Mammary epithelial cell (primary cell): ENCODE measurements at places on chromosomes 5 and 9. TPM values are rescaled to one million over a fixed set of nuclear protein-coding genes. Genes with fewer than 3 reads are reported as not detected.

The SPATA9 gene
- polyA plus RNA-seq = not detected

The ANKRD34B gene
- polyA plus RNA-seq = not detected

The TMEM215 gene
- polyA plus RNA-seq = not detected

- DNase-seq = no peak
Measured at GRCh38 chr5:31711935-31712592, 73.1 kb downstream of the PDZD2 start.

- no peak for DNase-seq
Measured at GRCh38 chr5:152511120-152511519, 106.0 kb upstream of the NMUR2 start.

DNA sequence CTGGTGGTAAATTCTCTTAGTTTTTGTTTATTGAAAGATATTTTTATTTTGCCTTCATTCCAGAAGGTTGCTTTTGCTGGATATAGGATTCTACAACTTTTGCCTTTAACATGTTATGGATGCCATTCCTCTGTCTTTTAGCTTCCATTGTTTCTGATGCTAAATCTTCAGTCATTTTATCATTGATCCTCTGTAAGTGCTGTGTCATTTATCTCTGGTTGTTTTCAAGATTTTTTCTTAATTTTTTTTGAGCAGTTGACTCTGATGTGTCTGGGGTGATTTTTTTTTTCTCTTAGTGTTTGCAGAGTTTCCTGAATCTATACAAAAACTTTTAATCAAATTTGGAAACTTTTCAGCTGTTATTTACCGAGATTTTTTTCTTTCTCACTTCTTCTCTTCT, 6.4 kb downstream of the CARD6 start:
- no peak for DNase-seq

- DNase-seq = no peak
Measured at GRCh38 chr9:94018628-94019027, 63.5 kb upstream of the BARX1 start.

DNA sequence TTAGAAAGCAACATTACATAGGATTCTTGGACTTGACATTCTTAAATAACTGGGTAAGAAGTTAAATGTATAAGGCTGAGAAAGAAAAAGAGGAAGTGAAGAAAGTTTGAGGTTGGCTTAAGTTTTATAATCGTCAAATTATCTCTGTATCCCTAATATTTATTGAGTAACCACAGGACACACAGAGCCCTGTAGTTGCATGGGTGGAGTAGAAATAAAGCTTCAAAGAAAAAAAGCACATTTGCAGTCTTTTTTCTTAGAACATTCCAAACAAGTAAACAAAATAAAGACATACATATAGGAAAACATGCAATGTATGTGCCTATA, 137.0 kb downstream of the CCDC192 start:
- DNase-seq = no peak

- DNase-seq = peak; percentile 88
Measured at GRCh38 chr9:84970432-84970831, 300.9 kb downstream of the NTRK2 start.

- peak; percentile 55 for DNase-seq
Measured at GRCh38 chr9:109098171-109098959, 21.4 kb downstream of the TMEM245 start.

- DNase-seq = no peak
Measured at GRCh38 chr9:82820186-82820585, 242.8 kb downstream of the RASEF start.

- DNase-seq = peak; percentile 25
Measured at GRCh38 chr5:80492741-80493140, 4.8 kb downstream of the FAM151B start.

- no peak for DNase-seq
Measured at GRCh38 chr5:10566543-10567068, 2.7 kb downstream of the ANKRD33B start.

DNA sequence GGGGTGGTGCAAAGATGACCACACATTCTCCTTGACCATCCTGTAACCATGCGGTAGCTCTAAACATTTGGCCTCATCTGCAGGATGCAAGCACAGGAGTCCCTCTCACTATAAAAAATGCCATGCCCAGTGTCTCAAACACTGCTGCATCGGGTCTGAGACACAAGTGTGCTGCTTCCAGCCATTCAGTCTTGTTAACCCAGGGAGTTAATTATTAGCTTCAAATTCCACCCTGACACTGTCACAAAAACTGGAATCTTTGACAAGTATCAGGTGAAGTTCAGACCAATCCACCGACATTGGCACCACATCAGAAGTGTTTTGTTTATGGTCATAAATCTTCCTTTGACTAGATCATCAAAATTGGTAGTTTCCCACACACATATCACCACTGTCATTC, 119.1 kb upstream of the RASEF start:
- DNase-seq = no peak

DNA sequence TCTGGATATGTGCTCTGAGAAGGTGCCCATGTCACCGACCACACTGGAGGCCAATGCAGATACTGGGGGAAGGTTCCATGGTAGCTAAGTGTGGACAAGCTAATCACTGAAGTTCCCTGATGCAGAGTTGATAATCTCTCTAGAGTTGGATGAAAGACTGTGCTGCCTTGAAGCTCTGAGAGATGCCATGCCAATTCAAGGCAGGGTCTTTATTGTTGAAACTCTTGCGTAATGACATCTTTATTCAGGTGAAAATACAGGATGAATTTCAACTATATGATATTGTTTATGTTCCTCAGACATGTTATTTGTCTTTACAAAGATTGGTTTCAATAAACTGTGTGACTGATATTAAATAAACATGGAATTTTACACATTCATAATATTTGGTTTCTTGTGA, 167.6 kb upstream of the TMEM161B start:
- DNase-seq = no peak

DNA sequence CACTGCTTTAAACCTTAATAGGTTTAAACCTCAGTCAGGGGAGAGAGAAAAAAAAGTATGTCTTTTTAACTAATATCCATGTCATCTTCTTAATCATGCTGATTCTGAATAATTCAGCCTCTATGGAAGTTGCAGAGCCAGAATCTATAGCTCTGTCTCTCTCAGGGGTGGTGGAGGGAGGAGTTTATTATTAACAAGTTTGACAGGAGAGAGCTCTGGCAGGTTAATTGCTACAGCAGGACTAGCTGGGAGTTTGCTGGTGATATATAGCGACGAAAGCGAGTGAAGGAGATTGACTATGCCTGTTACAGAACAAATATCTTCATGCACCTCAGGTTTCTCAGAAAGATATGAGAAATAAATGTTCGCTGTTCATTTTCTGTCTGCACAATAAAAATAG, 586.4 kb downstream of the TLE4 start:
- DNase-seq = no peak

DNA sequence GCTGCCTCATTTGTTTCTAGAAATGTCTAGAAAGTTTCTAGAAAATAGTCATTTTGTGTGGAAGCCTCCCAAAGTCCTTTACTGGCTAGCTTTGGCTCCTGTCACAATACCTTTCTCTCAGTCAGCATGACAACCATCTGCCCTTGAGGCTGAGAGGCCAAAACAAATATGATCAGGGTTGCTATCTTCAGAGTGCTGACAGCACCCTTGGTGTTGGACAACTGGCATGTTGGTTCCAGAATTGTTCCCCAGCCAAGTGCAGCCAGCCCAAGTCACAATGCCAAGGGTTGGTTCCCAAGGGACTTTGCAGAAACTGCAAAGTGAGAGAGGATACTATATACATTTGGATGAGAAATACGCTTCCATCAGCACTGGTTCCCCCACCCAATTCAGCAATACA, 140.9 kb upstream of the GAS1 start:
- no peak for DNase-seq

DNA sequence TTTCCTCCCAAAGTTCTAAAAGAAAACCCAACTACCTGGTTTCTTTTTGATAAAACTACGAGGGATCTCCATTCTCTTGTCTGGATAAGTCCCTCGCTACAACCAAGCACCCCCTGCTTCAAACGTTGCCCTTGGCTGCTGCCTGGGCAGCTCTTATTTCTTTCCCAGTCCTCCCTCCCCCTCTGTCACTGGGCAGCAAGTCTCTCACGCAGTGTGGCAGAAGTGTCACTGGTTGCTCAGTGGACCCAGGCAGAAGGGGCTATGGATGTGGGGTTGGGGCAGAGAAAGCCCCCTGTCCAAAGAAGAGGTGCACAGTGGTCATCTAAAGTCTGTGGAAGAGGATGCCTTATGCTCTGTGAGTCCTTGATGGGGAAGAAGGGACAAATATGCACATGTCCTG, 7.2 kb upstream of the SMIM32 start:
- DNase-seq = no peak

DNA sequence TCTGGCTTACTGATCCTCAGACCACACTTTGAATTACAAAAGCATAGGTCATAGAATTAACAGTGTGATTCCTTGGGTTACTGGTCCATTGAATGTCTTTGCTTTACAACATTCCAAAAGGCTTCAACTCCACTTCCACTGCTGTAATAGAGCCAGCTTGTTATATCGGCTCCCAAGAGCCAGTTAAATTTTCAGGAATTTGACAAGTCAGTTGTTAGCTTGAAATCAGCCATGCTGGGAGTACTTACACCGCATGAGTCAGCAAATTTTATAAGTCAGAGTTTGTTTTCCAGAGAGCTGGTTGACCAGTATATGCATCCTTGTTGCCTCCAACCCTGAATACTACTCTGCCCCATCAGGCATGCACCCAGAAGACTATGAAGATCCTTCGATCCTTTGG, 73.1 kb downstream of the FOXB2 start:
- DNase-seq = no peak

- no peak for DNase-seq
Measured at GRCh38 chr9:94655739-94656138, 16.4 kb upstream of the FBP1 start.

DNA sequence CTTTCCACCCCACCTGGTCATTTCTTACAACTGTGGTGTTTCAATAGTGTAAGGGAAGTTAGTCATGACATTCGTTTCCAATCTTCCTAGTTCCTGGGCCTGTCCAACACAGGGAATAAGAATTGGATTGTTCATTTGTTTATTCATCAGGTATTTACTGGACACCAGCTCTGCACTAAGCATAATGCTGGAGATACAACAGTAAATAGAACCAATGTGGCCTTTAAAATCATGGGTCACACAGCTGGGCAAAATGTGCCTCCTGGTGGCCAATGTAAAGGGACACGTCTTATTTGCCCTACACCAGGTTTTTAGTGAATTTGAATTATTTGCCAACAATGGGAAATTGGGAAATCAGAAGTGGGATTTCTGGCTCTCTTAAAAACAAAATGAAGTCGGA, 10.4 kb downstream of the ABLIM3 start:
- DNase-seq = no peak

DNA sequence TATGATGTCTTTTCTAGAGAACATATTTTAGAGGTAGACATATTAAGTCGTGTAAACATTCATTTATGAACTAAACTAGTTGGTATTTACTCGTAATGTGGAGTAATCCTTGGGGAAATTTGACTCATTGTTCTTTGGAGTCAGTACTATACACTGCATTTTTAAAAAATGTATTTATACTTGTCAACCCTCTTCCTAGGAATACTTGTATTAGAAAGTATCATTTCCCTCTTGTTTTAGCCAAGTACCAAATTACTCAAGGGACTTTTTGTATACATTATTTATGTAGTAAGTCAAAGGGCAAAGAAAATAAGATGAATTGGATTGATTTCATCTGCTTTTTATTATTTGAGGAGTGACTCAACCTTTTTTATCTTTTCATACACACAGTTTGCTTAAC, 248.1 kb upstream of the IZUMO3 start:
- DNase-seq = no peak

DNA sequence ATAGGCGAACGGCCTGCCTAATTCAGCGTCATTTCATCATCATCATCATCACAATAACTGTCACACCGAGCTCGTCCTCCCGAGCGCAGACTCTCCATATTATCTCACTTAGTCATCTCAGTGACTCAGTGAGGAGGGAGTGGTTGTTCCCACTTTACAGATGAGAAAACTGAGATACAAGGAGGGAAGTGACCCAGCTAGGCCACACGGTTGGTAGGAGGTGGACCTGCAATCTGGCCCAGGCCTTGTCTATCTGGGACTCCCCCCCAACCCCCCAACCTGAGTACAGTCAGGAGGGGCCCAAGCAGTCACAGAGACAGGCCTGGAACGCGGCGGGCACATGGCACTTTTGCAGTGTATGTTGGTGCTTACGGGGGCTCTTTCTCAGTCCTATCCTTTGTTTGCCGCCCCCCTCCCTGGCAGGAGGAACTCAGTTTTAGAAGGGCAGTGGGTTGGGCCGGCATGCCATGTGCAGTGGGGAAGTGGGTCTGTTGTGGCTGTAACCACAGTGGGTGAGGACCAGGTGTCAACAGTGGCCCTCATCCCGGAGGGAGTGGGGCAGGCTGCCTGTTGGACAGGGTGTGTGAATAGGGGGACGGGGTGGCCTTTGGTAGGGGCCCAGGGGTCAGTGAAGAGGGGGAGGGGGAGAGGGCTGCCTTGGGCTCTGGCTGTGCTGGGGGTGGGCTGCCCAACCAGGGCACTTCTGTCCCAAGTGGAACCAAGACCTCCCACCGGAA, 1.7 kb upstream of the RXRA start:
- no peak for DNase-seq

- no peak for DNase-seq
Measured at GRCh38 chr9:18568973-18569372, 95.0 kb downstream of the ADAMTSL1 start.

GRCh38 chr5:138523406-138523805, 19.6 kb downstream of the ETF1 start:
- no peak for DNase-seq

GRCh38 chr5:59709846-59710245, 183.7 kb downstream of the PDE4D start:
- DNase-seq = peak; percentile 71
